RKO (cell line): ENCODE measurements at places on chromosomes 6 and 20.
A peak's percentile ranks its signal among the peaks of the same experiment; 100 is the strongest.

DNA sequence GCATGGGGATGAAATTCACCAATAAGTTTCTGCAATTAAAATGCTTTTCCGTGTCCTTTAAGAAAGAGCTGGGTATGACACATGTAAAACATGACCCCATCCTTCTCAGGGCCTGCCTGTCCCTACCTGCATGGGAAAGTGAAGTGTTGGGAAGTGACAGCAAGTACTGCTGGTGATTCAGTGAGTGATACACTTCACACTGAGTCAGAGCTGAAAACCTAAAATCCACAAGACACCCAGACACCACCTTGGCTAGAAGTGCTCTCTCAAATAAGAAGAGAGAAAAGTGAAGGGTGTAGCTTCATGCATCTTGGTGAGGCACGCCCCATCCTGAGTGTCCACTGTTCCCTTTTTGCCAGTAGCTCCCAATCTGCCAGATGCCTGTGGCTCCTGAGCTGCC is 3.3 kb downstream of the RAB22A start:
- peak; percentile 64 for DNase-seq

GRCh38 chr20:33507461-33507860 is 17.6 kb downstream of the CBFA2T2 start:
- DNase-seq = no peak

DNA sequence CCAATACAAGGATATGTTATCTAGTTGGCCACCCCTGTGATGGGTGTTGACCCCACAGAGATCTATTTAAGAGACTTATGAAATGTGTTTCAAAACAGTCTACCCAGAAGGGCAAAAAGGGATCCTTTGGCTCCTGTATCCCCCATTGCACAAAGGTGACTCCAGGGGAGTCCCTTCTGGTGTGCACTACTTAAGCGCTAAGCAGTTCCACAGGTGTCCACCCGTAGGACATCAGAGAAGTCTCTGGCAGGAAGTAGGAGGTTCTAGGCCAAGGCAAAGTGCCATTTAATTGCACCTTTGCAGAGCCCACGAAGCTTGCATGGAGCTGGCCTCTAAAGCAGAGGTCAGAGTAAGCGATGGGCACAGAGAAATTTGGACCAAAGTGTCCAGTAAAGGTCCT is 147.7 kb downstream of the MRPL14 start:
- DNase-seq = no peak

DNA sequence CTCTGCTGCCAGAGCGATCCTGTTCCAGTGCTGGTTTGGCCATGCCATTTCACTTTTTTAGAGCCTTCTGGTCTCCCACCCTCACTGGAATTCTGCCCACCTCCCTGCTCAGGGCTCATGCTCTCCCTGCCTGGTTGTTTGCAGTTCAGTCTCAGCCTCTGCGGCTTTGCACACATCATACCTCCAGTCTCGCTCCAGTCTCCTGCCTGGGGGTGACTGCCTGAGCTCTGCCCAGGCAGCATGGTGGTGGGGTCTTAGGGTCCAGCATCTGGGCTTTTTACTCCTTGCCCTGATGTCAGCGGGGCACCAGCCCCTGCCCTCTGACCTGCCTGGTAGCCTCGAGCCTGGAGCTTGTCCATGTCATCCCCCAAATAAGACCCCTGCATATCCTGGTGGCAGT is 30.9 kb downstream of the CD83 start:
- DNase-seq = no peak

- DNase-seq = no peak
Measured at GRCh38 chr20:1309439-1309847, 19.5 kb downstream of the SDCBP2 start.

DNA sequence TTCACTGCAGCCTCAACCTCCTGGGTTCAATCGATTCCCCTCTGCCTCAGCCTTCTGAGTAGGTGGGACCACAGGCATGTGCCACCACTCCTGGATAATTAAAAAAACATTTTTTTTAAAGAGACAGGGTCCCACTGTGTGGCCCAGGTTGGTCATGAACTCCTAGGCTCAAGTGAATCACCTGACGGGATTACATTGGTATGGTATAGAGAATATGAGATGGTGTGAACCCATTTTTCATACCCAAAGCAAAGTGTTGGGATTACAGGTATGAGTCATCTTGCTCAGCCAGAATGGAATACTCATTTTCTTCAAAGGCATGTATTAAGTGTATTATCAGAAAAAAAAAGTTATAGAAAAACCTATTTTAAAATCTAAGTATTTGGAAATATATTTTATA is 114.2 kb downstream of the AHI1 start:
- peak; percentile 3 for DNase-seq

DNA sequence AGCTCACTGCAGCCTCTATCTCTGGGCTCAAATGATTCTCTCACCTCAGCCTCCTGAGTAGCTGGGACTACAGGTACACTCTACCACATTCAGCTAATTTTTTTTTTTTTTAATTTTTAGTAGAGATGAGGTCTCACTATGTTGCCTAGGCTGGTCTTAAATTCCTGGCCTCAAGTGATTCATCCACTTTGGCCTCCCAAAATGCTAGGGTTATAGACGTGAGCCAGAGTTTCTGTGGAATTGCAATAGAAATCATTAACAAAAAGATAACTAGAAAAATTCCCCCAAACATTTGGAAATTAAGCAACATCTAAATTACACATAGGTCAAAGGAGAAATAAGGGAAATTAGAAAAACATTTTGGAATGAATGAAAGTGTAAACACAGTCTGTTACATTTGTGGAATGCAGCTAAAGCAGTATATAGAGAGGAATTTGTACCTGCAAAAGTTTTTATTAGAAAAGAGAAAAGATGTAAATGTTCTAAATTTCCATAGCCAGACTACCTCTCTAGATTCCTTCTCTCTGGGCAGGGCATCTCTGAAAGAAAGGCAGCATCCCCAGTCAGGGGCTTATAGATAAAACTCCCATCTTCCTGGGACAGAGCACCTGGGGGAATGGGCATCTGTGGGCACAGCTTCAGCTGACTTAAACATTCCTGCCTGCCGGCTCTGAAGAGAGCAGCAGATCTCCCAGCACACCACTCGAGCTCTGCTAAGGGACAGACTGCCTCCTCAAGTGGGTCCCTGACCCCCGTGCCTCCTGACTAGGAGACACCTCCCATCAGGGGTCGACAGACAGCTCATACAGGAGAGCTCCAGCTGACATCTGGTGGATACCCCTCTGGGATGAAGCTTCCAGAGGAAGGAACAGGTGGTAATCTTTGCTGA is 51.3 kb downstream of the ATRN start:
- DNase-seq = no peak

DNA sequence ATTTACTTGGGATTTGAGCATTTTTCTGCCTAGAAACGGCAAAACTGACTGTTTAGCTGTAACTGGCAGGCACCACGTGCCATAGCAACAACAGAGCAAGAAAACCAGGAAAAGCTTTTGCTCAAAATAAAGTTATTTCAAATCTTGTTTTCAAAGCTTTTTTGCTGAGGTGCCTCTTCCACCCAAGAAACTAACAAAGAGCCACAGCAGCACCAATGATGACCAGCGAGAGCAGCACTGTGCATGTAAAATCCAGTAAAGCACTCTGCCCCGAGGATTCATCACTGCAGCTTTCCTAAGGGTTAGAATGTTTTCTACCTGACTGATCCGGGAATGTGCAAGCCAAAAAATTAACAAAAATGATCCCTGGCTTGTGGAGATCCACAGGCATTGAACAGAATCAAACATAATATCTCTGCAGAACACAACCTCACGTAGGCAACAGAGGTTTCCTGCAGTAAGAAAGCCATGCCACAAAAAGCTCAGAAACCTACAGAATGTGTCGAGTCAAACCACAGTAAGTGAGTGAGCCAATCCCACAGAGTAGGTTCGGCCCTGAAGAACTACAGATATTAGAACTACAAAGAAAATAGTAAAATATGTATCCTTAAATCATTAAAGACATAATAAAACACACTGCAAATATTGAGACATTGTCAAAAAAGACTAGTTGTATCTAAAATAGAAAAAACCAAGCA is 7.4 kb upstream of the ULBP3 start:
- peak; percentile 22 for DNase-seq

DNA sequence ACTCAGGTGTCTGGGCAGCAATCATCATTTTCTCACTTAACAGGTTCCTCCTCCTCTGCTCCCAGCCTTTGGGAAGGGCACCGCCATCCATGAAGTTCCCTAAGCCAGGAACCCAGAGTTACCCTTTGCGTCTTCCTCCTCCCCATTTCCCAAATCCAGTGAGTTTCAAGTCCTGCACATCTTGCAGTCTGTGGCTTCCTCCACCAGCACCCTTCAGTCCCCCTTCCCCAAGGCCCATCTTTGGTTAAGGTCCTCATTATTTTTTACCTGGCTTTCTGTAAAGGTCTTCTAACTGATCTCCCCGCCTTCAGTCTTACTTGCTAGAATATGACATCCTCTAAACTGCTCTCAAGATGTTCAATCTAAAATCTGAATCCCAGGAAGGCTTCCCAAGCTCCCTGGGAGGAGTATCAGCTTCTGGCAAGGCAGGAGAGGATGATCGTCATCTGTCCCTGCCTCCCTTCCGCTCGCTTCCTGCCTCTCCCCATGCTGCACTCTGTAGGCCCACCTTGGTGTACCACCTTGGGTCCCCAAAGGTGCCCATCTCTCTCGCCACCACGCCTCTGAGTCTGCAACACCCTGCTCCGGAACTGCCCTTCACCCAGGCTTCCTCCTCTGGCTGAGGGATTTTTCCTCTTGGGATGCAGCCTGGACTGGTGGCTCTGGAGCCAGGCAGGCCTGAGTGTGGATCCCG is 11.4 kb upstream of the DUSP22 start:
- no peak for DNase-seq

DNA sequence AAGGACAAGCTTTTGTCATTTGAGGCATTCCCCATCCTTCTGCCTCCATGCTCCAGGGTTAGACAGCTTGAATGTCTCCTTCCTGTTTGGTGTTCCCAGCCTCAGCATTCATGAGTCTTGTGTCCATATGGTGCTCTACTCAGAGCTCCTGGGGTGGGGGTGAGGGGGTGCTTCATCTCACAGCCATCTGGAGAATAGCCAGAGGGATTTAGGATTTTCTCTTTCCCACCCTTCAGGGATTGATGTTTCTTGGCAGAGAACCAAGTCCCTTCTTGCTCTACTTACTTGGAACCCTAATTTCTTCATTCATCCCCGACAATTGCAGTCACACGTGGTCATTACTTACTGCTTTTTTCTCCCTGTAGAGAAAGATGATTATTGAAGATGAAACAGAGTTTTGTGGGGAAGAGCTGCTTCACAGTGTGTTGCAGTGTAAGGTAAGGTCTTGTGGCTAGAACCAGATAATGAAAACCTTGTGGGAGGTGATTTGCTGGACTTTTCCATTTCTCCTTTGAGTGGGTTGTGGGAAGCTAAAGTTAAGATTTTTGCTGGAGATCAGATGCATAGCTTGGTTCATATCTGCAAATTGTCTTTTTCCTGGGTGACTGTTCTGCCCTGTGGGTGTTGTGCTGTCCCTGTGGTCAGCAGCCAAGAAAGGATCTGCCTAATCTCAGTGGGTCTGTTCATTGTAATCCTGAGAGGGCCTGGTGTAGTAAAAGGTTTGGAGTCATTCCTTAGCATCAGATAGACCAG is 18.6 kb downstream of the CMTR1 start:
- no peak for DNase-seq

GRCh38 chr20:24659835-24660234 is 190.4 kb downstream of the SYNDIG1 start:
- DNase-seq = no peak

GRCh38 chr20:62740286-62741141 is 31.9 kb downstream of the NTSR1 start:
- peak; percentile 97 for DNase-seq
